ENCODE measurements at places on chromosomes 16 and 17.

GRCh38 chr16:81713295-81713772, 65.8 kb upstream of the PLCG2 start:
- DNase-seq: no peak

DNA sequence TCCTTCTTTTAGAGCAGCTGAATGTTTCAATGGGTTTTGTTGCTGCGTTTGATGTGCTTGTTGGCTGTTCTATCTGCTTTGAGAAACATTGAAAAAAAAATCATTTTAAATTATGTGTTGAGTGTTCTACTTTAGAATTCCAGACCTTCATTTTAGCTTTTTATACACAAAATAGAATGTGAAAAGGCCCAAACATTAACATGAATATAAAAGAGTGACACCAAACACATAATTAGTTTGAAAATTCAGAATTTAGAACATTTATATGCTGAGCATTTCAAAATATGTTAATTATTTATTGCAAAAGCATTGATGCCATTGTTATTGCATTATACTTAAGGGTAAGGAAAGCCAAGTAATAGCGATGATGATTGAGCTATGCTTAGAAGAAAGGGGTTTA, 2.9 kb downstream of the NFAT5 start:
- DNase-seq: no peak

DNA sequence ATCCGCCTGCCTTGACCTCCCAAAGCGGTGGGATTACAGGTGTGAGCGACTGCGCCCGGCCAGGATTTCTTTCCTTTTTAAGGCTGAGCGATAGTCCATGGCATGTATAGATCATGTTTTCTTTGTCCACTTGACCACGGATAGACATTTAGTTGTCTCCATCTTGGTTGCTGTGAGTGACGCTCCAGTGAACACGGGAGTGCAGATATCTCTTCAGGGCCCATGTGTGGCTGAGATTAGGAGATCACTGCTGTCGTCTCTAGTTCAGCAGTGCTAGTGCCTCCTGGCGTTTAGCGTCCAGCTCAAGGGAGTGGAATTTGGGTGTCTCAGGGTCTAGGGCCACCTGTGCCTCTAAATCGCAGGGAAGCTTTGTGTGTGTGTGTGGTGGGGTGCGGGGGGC, 41.5 kb downstream of the ABCC1 start:
- no peak for DNase-seq

GRCh38 chr17:41593306-41593981, 6.7 kb upstream of the KRT14 start:
- DNase-seq: no peak

- DNase-seq: no peak
Measured at GRCh38 chr16:77840673-77841501, 52.5 kb downstream of the VAT1L start.

DNA sequence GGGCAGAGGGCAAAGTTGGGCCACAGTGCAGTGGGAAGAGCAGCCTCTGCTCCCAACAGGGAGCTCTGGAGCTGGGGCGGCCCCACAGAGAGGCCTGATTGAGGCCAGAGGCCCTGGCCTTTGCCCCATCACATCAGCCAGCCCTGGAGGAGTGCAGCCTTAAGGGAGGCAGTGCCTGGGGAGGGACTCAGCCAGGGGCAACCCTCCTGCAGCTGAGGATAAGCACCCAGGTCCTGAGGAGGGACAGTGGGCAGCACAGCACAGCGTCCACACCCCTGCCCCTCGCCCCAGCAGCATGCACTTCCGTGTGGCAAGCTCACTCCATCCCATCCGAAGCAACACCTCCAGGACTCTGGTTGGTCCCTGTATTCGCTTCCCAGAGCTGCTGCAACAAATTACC, 61.9 kb upstream of the CBX4 start:
- no peak for DNase-seq

GRCh38 chr17:69594641-69595040, 180.1 kb downstream of the MAP2K6 start:
- DNase-seq: no peak

GRCh38 chr17:80783971-80784370, 207.7 kb upstream of the CHMP6 start:
- no peak for DNase-seq

DNA sequence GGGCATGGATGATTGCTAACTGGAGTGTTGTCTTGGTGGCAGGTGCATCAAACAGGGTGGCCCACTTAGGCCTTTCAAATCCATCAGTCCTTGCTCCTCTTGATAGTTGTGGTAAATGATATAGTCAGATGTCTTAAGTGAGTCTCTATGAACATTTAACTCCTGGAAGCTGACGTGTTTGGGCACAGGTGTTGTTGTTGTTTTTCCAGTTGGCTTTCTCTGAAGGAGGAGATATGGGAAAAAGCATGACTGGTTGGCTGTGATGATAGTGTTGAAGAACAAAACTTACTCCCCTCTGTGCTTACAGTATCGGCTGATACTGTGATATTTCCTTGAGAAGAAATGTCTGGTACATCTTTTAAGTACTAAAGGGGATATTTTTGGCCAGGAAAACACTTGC, 18.0 kb downstream of the TNRC6A start:
- no peak for DNase-seq

DNA sequence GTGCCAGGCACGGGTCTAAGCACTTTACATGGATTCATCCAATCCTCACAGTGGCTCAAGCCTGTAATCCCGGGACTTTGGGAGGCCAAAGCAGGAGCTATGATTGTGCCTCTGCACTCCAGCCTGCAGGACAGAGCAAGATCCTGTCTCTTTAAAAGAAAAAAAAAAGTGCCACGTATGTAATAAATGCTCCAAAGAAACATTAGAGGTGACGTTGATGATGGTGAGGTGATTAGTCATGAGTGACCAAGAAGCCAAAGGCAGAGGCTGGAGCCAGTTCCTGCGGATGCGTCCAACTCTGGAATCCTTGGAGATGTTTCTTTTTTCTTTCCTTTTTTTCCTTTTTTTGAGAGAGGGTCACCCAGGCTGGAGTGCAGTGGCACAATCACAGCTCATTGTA, 59.4 kb upstream of the SIAH1 start:
- DNase-seq: no peak

- DNase-seq: no peak
Measured at GRCh38 chr17:351875-352420, 659 bp downstream of the RPH3AL start.

- DNase-seq: no peak
Measured at GRCh38 chr16:1906055-1906845, 12.0 kb downstream of the HS3ST6 start.

- DNase-seq: no peak
Measured at GRCh38 chr16:81514041-81514559, 69.5 kb downstream of the CMIP start.

GRCh38 chr17:81537343-81537855, 9.2 kb downstream of the FSCN2 start:
- DNase-seq: no peak

GRCh38 chr16:1537138-1537577, 3.7 kb downstream of the TMEM204 start:
- no peak for DNase-seq

- DNase-seq: no peak
Measured at GRCh38 chr17:20935740-20936139, 107.1 kb downstream of the USP22 start.

- peak; percentile 35 for DNase-seq
Measured at GRCh38 chr16:82639666-82640336, 13.0 kb downstream of the CDH13 start.

- no peak for DNase-seq
Measured at GRCh38 chr16:30623536-30624283, 13.5 kb upstream of the ZNF689 start.

GRCh38 chr16:48269011-48269410, 21.7 kb upstream of the ABCC11 start:
- no peak for DNase-seq

DNA sequence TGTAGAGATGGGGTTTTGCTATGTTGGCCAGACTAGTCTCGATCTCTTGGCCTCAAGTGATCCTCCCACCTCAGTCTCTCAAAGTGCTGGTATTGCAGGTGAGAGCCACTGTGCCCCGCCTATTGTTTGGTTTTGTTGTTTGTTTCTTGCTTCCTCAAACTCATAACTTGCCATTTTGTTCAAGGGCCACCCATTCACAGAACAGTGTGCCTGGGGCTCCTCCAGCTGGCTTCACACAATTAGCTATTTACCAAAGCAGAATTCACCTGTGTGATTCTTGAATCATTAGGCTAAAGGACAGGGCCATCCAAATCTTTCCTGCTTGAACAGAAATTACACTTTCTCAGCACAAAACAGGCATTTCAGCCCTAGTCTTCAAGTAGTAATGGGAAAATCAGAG, 7.2 kb downstream of the ABHD15 start:
- no peak for DNase-seq

GRCh38 chr17:63139356-63139755, 173.3 kb downstream of the TANC2 start:
- no peak for DNase-seq

All from right hindlimb (tissue), 1 donor.